Natural killer cell (primary cell): ENCODE measurements at places on chromosomes 2 and 18.

GRCh38 chr2:189161894-189162293, 17.7 kb downstream of the COL5A2 start:
- no peak for DNase-seq

- DNase-seq = no peak
Measured at GRCh38 chr2:165469417-165469816, at the start of gene CSRNP3. CSRNP3 (plus strand) TSS chr2:165469698; CDS start chr2:165595066, 125,368 bp downstream.

DNA sequence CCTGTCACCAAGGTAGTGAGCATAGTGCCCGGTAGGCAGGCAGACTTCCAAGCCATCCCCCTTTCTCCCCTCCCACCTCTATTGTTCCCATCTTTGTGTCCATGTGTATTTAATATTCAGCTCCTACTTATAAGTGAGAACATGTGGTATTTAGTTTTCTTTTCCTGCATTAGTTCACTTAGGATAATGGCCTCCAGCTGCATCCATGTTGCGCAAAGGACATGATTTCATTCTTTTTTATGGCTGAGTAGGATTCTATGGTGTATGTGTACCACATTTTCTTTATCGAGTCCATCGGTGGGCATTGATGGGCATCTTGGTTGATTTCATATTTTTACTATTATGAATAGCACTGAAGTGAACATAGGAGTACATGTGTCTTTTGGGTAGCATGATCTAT, 35.3 kb downstream of the MMADHC start:
- no peak for DNase-seq

- DNase-seq = no peak
Measured at GRCh38 chr2:167752734-167753133, 494.7 kb downstream of the STK39 start.

DNA sequence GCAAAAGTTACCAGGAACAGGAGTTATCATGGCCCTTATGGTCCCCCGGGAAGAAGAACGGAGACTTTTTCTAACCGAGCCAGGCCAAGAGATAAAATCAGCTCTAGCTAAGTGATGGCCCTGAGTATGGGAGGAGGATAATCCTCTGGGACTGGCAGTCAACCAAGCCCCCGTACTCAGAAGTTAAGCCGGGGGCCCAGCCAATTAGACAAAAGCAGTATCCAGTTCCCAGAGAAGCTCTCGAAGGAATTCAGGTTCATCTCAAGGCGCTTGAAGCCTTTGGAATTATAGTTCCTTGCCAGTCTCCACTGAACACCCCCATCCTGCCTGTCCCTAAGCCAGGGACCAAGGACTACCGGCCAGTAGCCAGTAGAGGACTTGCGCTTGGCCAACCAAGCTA, 365.3 kb upstream of the TCF4 start:
- DNase-seq = no peak

GRCh38 chr2:109736177-109736827, 57.8 kb upstream of the RGPD5 start:
- DNase-seq = peak; percentile 25

GRCh38 chr18:71630696-71631095, 913.4 kb downstream of the CBLN2 start:
- DNase-seq = no peak

DNA sequence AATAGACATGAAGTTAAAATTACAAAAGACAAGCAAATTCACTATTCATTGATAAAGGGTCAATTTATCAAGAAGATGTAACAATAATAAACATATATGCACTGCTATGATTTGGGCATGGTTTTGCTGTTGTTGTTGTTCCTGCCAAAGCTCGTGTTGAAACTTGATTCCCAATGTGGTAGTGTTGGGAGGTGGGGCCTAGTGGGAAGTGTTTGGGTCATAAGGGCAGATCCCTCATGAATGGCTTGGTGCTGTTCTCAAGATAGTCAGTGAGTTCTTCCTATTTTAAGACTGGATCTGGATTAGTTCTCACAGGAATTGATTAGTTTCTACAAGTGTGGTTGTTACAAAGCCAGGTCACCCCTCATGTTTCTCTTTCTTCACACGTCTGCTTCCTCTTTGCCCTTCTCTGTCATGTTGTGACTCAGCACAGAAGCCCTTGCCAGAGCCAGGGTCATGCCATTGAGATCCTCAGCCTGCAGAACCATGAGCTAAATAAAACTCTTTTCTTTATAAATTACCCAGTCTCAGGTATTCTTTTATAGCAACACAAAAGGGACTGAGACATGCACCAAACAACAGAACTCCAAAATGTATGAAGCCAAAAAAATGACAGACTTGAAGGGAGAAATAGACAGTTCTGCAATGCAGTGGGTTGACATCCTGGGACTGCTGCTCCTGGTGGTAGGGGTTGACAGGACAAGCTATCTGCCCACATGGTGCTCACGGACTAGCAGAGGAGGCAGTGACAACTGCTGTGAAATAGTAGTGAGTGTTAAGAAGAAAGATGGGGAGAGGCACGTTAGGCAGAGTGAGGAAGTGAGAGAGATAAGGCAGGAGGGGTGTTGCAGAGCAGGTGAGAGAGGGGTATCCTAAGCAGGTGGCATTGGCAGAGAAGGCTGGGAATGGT, 18.6 kb upstream of the SKA1 start:
- no peak for DNase-seq

GRCh38 chr2:241095594-241096290, 6.3 kb downstream of the MTERF4 start:
- DNase-seq = peak; percentile 84

DNA sequence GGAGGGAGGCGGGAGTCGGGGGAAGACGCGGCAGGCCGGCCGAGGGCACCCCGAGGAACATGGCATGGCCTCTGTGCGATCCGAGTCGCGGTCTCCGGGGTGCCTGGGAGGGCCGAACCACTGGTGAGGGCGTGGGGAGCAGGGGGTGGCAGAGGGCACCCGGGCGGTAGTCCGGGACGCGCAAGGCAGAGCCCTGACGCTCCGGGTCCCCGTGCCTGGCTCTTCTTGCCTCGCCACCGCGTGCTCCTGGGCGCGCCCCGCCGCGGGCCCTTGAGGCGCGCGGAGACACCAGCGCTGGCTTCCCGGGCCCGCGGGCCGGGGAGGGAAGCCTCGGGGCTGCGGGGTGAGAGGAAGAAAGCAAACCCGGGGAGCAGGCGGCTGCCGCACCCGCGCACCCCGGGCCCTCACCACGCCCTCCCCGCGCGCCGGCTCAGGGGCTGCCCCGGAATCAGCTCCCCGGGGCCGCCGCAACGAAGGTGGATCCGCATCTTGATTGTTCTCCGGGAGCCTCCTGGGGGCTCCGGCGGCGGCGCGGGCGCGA, 4.3 kb downstream of the SOX11 start:
- no peak for DNase-seq

DNA sequence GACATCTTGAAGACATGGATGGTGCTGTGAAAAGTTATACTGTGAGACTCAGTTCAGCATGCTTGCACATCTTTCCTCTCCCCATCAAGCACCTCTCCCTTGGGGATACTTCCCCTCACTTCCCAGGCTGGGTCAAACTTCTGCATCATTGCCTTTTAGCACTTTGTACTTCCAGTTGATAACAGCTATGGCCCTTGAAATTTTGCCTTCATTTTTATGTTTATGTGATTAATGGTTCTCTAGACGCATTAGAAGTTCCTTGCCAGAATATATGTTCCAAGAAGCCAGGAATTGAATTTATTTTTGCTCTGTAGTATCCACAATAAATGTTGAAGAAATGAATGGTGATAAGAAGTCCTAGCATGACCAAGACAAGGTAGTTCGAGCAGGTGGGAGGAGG, 120.9 kb upstream of the ST6GAL2 start:
- no peak for DNase-seq

DNA sequence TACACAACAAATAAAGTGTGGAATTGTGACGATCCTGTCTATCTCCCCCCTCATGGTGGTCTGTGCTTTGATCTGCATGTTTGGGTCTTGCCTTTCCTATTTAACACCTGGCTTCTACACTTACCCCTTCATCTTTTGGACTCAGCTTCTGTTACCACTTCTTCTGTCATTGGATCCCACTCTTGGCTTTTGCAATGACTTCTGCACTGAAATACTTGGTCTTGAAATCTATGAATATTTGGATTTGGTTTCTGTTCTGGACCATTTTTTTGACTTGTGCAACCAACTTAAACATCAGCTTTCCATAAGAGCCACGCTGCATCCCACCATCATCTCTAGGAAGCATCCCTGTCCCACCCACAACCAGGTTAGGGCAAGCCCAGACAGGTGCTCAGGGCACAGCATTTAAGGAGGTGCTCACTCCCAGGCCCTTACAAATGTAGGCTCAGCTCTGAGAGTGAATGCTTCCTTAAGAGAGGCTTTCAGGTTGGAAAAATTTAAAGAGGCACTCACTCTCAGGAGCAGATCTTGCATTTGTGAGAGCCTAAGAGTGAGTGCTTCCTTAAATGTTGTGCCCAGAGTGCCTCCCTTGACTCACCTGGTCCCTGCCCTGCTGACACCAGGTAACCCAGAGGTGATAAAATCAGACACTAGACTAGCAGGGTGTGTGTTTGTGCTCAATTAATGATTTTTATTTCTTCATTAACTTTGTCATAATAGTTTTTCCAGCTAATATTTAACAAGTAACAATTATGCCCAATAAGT, 124.5 kb upstream of the SH3BP4 start:
- DNase-seq = no peak

- no peak for DNase-seq
Measured at GRCh38 chr2:46815121-46815802, 100.3 kb downstream of the MCFD2 start.

DNA sequence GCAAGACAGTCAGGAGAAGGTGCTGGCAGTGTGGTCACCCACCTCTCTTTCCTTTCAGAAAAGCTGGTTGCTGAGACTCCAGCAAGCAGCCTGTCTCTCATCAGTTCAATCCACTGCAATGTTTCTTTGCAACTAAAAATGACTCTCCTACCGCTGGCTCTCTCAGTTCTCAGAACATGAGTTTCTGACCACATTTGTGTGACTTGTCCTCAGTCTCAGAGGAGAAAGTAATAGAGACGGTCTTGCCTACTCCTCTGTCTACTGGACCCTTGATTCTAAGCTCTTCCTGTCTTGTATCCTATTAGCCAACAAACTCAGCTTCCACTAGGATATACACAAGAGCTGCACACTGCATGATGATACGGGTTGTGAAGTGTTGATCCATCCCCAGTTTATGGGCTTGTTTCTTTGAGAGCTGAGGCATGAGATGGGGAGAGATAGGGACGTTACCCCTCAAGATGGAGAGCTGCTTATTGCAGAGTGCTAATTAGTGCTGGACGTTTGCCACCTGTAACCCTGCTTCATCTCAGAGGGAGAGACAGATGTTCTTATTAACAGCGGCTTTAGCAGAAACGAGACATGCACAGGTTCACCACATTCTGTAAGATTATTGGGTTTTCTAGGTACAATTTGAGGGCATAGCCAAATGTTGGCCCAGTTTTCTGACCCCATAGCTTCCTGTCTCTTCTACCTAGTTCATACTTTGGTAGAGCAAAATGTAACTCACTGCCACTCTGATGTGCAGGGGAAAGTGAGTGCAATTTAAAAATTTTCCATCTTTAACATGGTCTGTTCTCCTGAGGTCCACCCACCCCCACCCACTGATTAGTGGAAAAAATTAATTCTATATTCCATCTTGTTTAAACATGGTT, 32.4 kb upstream of the YWHAQ start:
- no peak for DNase-seq

GRCh38 chr2:187873132-187873531, 318.9 kb upstream of the TFPI start:
- no peak for DNase-seq

GRCh38 chr2:198659096-198659870, 798.5 kb downstream of the SATB2 start:
- DNase-seq = no peak

GRCh38 chr2:45167920-45168629, 158.8 kb upstream of the SIX2 start:
- no peak for DNase-seq

GRCh38 chr18:57128220-57128932, 18.5 kb upstream of the BOD1L2 start:
- DNase-seq = no peak

GRCh38 chr18:37476182-37476581, 89.4 kb downstream of the CELF4 start:
- no peak for DNase-seq

DNA sequence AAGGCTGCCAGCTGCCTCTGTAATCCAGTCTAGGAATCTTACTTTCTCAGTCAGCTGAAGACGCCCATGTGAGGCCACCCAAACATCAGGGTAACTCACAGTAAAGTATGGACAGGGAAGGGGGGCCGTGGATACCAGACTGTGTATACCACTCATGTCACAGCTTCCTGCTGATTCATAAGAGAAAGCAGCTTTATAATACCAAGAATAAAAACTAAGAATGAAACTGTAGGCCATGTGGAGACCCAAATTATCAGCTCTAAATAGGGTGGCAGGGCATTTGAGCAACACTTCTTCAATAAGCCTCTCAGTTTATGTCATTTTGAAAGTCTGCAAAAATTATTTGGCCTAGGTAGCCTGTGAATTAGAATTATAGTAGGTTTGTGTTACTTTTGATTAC, 115.0 kb upstream of the CDCA7 start:
- DNase-seq = no peak

DNA sequence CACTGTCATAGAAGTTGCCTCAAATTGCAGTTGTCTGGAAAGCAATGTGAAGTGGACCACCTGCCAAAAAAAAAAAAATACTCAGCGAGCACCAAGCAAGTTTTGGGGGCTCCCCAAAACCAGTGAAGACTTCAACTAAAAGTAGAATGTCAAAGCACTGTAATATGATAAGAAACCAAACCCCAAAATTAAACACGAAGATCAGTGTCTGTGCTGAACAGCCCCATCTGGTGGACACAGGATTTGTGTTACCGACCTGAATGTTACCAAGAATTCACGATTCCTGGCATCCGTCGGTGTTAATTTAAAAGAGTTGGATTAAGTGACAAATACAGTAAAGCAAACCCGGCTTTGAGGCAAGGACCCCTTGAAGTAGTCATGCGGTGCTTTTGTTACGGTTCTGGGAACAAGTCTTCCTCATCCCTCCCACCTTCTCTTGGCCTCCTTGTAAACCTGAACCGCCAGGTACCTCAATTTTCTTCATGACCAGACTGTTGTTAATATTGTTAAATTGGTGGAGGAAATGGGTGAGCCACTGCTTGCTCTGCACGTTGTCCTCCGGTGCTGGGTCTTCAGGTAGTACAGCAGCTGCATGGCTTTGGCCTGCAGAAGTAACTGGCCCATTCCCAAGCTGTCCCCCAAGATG, 31.3 kb upstream of the SSB start:
- DNase-seq = peak; percentile 83

- DNase-seq = no peak
Measured at GRCh38 chr18:26459884-26460283, 88.5 kb downstream of the KCTD1 start.
